Esophagus mucosa (tissue), 1 donor: ENCODE measurements at places on chromosomes 2 and 18. TPM values are rescaled to one million over a fixed set of nuclear protein-coding genes. Genes with fewer than 3 reads are reported as not detected.

- no peak for ATAC-seq
These were observed 154.1 kb upstream of the BOD1L2 start for GRCh38 chr18:56992777-56993176.

DNA sequence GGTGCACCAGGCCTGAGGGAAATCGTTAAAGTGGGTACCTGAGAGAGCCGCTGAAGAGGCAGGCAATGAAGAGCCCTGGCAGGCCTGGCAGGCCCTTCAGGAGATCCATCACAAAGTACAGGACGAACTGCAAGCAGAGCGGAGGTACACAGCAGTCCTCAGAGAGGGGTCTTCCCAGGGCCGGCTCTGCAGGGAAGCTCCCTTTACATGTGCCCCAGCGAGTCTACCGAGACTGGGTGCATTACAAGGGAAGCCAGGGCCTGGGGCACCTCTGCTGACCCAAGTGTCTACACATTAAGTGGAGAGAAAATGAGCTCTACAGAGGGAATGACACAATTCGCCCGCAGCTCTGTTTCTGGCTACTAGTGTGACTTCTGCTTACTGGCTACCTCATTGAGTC lies 8.1 kb upstream of the ATRAID start:
- no peak for ATAC-seq

- ATAC-seq: no peak
These were observed 58.6 kb downstream of the RELCH start for GRCh38 chr18:62245699-62246098.

DNA sequence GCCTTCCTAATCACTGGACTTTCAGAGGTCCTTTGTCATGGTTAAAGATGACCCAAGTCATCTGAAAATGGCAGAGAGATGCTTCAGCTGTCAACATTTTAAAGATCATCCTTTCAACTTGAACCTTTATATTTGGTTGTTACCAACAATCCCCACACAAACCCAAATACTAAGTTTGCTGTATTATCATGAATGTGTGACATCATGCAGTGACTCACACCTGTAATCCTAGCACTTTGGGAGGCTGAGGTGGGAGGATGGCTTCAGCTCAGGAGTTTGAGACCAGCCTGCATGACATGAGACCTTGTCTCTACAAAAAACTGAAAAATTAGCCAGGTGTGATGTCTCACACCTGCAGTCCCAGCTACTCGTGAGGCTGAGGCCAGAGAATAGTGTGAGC lies 55.2 kb upstream of the NRP2 start:
- no peak for ATAC-seq

GRCh38 chr2:150486539-150487484 lies 655 bp downstream of the RND3 start:
- peak; percentile 5 for ATAC-seq

DNA sequence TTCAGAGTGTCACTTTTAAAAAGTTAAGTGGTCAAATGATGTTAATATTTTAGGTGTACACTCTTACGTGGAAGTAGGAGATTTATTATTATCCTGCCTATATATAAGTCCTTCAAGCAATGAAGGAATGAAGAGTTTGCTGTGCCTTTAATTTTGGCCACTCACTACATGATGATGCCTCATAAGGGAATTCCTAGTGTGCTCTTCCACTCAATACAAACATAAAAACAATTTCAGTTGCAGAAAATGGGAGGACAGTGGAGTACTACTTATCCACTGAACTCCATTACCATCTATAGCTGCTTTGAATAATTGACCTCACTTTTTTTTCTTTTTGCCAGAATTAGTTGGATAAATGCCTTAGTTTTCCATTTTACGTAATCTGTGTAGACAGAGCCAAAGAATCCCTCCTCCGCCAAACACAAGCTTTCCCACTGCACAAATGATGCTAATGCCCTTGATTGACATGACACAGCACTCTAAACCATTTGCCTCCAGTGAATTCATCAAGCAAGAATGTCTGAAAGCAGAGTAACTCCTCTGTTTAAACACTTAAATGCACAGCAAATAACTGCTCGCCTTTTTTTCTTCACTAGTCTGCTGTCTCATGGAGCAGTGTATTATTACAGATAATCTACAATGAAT lies 751.1 kb upstream of the FANCL start:
- no peak for ATAC-seq

DNA sequence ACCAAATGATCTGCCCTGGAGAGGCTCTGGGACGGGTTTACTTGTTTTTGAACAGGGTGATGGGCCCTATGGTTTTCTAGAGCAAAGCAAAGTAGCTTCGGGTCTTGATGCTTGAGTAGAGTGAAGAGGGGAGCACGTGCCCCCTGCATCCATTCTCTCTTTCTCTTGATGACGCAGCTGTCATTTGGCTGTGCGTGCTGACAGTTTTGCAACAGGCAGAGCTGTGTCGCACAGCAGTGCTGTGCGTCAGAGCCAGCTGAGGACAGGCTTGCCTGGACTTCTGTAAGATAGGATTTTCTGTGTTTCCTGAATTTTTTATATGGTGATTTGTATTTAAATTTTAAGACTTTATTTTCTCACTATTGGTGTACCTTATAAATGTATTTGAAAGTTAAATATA lies 11.9 kb downstream of the ACKR3 start:
- ATAC-seq: no peak

- ATAC-seq: no peak
These were observed 13.1 kb upstream of the CATIP start for GRCh38 chr2:218343591-218343990.

DNA sequence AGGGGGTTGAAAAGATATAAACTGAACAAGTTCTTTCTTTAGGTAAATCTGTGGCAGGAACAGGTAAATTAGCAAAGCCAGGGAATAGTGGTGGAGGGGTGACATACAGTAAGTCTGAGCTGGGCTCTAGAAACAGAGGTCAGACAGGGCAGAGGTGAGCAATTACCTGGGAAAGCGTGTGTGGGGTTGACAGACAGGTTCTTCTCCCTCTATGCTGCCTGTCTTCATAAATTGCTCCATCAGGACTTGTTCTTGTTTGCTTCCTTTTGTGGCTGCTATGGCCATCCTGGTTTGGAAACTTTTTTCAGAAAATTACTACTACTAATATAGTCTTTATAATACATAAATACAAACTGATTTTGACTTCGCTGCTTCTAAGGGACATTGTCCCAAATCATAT lies 3.4 kb upstream of the ANKRD12 start:
- ATAC-seq: no peak

DNA sequence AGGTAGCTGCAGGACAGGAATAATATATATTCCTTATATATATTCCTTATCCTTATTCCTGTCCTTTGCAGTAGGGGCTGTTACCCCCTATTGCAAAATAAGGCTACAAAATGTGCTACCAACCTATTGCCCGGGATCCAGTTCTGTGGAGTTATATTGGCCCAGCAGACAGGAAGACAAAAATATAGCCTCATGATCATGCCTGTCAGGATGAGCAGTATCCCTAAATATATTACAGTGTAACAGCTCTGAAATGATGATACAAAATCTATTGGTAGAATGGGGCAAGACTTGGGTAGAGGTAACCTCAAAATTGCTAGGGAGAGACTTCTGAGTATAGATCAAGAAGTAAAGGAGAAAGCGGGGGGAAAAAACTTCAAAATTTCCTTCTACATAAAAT lies 31.6 kb upstream of the MARCHF7 start:
- ATAC-seq: no peak

DNA sequence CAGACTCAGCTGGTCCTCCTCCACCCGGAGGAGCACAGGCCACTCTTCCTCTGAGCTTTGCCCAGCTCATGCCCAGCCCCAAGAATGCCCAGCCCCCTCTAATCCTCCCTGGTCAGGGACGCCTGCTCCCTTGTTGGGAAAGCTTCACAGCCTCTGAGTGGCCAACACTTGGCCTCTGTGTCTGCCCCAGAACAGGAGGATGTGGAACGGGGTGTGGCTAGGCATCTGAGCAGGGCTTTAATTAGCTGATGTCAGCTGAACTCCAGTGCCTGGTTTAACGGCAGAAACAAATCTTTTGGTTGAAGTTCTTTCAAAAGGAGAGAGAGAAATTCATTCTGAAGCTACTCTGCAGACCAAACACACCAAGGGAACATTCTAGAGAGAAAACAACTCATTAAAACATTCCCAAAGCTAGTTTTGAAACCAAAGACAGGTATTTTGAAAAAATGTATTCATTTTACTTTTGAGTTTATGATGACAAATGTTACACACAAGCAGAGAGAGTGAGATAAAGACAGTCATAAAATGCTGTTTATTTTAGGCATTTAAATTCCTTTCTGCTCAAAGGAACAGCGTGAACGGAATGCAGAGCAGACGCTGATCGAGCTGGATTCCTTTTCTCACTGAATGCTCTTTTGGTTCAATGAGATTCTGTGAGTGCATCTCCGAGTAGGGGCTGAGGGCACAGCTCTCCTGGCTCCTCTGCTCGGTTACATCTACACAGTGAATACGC lies 63.8 kb downstream of the RTP5 start:
- ATAC-seq: no peak

DNA sequence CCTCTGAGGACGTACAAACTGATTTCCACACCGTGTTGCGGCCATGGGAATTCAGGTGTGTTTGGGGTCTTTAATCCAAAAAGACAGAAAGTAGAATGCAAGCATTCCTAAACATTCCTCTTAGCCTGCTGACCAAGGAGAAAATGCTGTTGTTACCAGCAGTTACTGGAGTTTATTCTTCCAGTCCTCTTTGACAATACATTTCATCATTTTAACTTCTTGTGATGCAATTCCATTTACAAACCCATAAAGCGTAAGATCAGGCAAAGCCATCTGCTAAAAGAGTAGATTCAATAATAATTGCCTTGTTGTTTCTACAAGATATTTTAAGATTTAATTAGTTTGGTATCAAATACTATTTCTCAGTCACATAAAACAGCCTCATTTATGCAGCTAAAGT lies 32.7 kb downstream of the SPIRE1 start:
- ATAC-seq: no peak

DNA sequence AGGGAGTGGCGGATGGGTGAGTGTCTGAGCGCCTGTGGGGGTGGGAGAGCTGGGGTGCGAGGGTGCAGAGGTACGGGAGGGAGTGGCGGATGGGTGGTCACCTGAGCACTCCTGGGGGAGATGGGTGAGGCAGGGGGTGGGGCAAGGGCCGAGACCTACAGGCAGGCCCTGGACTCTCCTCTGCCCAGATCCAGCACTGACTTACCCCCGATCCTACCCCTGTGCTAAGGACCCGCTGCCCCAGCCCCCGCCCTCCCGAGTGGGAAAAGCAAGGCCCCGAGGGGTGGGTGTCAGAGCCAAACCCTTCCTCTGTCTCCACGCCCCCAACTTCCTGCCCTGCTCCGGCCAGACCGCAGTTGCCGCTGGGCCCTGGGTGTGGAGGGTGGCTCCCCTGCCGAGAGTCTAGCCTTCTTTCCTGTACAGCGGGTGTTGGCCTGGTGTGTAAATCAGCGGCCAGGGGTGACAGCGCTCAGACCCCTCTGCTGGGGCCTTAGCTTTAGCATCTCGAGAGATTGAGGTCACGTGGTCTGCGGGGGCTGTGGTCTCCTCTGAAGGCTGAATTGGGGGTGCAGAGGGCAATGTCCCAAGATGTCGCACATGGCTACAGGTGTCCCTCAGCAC lies 12.5 kb downstream of the BOK start:
- ATAC-seq: peak; percentile 27

- peak; percentile 11 for ATAC-seq
These were observed 39.4 kb downstream of the BMP10 start for GRCh38 chr2:68831686-68832232.

DNA sequence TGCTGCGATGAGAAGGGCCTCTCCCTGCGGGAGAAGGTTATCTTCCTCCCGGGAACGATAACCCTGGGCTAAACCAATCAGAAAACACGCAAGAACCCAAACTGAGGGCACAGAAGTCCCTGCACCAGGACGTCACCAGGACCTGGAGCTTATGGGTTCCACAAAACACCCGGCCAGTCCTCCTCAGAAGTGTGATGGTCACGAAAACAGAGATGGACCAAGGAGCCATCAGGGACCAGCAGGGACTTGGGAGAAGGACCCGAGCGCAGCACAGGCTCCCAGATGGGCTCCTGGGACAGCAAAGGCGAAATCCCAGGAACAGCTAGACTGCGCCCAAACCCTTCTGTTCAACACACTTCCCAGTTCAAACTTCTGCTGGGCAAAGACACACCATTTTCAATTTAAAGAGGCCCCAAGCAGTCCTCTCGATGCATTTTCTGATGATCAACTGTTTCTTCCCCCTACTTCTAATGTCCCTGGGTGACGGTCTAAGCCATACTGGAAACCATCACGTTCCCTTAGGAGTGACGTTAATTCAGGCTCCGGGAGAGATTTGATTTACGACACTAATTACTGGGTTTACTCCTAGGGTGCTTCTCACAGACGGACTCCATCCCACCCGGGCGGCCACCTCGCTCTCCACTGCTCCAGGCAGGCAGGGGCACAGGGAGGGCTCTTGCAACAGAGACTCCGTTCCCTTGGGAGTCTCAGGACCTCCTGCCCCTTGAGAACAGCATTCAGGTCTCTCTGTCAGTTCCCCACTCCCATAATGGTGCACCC lies 29.2 kb downstream of the ZNF516 start:
- ATAC-seq: no peak

DNA sequence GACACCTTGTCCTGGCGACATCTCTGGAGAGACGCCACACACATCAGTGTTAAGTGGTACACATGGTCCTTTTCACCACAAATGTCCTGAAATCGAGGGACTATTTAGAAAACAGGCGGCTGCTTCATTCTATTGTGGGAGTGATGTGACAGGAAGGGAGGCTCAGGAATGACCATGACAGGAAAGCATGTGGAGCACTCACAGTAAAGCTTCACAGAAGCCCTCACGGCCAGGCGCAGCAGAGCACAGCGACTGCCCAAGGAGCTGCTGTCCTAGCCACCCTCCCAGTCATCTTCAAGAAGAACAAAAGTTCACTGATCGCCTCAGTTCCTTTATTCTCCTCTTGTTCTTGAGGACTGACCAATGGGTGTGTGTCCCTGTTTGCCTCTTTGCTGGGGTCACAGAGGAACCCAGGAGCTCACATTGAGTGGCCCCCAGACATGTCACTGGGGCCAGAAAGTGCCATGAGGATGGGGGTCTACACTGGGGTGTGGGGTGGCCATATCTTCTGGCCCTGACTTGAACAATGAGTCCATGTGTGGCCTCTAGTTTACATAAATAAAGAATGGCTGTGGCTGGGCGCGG lies 84.6 kb upstream of the RANBP2 start:
- no peak for ATAC-seq

PCARE gene
- total RNA-seq: 0.08 TPM

UCN gene
- total RNA-seq: 0.56 TPM

HTR2B gene
- not detected for total RNA-seq

EMILIN1 gene
- total RNA-seq: 3.0 TPM

POTEI gene
- total RNA-seq: not detected

IL1A gene
- 9.4 TPM for total RNA-seq

DNAJC5G gene
- not detected for total RNA-seq
